NCI-H774 (cell line): ENCODE measurements at places on chromosomes 7 and 10.

DNA sequence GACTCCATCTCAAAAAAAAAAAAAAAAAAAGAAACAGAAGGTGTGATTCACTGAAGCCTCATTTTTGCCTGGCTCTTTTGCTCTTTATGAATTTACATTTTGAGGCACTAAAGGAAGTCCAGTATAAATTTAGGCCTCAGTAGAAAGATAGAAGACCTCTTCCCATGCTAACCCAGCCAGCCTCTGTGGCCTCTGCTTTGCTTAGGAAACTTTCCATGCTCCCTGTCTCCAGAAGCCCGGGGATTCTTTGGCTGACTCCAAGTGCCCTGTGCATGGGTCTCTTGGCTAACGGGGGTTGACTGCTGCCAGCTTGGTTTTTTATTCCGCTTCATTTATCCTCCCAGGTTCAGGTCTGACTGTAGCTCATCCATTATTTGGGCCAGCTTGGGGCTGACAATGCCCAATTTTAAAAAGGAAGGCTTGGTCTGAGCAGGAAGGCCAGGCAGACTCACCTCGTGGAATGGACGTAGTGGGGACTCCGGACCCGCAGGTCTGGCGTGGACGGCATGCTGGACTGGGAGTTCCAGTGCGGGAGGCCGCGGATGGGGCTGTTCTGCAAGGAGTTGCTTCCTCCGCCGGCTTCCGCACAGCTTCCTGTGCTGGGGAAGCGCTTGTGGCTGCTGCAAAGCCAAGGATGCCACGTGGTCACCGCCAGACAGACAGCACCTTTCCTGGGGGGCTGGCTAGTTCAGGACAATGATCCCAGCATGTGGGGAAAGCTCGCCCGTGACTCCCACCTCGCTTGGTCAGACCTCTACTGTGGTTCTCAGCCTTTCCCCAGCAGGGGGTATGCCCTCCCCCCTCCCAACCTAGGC, 72.3 kb downstream of the PRPF18 start:
- no peak for DNase-seq

GRCh38 chr7:55435466-55435865, 70.3 kb downstream of the LANCL2 start:
- DNase-seq: no peak

DNA sequence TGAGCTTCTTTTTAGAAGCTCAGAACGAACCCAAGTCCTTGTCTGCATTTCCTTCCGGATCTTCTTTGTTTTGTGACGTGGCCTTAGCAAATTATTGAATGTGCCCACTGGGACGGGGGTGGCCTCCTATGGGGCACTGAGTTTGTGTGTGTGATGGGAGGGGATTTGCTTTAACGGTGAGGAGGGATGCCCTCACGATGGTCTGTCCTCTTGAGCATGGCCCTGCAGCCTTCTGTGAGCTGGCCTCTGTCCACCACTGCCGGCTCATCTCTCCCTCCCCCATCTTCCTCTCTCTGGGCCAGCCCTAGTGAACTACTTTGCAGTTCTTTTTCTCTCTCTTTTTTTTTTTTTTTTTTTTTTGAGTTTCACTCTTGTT, 62.9 kb upstream of the MKRN1 start:
- DNase-seq: no peak

DNA sequence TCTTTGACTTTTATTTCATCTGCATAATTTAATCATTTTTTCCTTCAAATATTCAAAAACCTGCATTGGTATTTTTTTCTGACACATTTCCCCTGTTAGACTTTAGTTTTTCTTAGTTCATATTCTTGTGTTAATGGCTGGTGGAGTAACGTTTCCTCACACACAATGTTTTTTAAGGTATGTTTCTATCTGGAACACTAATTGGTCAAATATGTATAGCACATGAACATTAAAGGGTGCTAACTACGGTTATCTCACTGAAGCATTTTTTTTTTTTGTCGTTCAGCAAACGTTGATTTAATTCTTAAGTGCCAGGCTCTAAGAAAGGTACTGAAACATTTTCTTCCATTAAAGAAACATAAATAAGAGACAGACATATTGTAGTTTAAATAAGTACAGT, 87.7 kb downstream of the PTPRZ1 start:
- no peak for DNase-seq

DNA sequence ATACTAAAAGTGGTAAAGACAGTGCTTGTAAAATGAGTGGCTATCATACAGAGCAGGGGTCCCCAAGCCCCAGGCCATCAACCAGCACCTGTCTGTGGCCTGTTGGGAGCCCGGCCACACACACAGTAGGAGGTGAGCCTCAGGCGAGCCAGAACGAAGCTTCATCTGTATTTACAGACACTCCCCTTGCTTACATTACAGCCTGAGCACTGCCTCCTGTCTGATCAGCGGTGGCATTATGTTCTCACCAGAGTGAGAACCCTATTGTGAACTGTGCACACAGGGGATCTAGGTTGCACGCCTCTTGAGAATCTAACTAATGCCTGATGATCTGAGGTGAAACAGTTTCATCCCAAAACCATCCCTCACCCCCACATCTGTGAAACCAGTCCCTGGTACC, 58.7 kb downstream of the ITGA8 start:
- no peak for DNase-seq

GRCh38 chr7:30776971-30777370, 5.8 kb downstream of the MINDY4 start:
- DNase-seq: no peak

DNA sequence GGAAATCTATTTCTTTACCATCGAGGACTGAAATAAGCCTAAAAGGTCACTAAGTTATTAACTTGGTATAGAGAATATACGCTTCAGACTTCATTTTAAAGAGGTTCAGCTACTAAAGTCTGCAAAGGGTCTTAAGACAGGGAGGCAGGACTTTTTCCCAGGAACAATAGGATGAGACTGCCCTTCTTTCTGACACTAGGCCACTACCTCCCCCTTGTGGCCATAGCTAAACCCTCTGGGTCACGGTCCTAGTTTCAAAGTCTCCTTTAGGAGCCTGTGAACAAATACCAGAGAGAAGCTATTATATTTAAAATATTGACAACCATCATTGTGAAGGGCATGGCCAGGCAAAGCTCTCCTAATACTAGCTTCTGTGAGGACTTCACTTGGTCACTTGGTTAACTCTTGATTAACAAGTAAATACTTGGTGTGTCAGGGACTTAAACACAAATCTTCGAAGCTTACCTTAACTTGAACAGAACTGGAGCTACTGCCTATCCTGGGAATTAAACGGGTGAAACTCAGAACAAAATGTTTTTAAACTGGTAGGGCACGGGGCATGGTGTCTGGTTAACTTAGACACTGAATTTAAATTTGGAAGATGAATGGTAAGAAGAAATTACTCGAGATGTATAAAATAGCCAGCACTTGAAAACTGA, 75.6 kb downstream of the CCDC6 start:
- peak; percentile 11 for DNase-seq

GRCh38 chr7:19491821-19492452, 216.9 kb downstream of the POLR1F start:
- DNase-seq: no peak

GRCh38 chr7:132171130-132171576, 405.1 kb downstream of the PLXNA4 start:
- no peak for DNase-seq

DNA sequence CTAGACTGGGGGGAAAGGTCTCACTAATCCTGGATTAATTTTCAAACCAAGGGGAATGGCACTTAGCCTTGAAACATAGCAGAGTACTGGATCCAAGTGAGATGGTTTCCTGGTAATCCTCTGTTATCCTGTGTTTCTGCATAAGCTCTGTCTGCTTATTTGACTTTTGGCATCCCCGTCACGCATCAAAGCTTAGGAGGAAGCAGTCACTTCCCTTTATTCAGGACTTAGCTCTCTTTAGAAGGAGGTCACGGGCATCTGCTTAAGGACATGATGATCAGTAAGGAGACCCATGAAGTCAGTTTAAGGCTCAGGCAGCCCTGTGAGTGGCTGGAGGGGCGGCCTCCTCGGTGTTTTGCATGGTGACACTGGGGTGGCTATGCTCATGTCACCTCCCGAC, 30.0 kb downstream of the TSPAN15 start:
- DNase-seq: no peak

DNA sequence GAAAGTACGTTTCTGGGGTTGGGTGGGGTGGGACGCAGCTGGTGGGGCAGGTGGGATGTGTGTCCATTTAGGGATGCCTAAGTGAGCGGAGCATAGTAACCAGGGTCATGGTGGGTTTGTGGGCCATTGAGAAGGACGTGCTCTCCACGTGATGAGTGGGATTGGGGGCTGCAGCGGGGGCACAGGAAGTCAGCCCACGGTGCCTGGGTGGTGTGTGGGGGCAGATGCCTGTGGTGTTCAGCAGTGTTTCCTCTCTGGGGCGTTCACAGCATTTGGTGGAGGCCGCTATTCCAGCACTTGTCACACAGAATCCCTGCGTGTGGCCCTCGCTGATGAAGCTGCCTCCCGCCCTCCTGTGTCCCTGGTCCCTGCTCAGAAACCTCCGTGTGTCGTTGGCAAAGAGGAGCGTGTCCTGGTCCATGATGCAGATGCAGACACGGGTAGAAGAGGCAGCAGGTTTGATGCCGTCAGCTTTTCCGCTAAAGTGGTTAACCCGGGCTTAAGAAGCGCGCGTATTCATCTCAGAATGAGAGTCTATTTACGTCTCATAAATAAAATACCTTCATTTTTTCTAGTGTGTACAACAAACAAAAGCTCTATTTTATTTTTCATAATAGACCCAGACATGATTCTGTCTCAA, 274.2 kb downstream of the ADARB2 start:
- DNase-seq: no peak

DNA sequence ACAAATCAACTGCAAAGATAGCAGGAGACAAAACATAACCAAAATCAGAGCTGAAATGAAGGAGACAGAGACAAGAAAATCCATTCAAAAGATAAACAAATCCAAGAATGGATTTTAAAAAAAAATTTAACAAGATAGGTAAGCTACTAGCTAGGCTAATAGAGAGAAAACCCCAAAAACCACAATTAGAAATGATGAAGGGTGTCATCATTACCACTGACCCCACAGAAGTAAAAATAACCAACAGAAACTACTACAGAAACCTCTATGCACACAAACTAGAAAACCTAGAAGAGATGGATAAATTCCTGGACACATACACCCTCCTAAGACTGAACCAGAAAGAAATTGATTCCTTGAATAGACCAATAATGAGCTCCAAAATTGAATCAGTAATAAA, 117.6 kb downstream of the DNAJC1 start:
- no peak for DNase-seq

- DNase-seq: peak; percentile 23
Observed at GRCh38 chr7:7969306-7970236, 975 bp downstream of the GLCCI1 start.

GRCh38 chr10:131726076-131726880, 174.5 kb upstream of the PPP2R2D start:
- DNase-seq: peak; percentile 6

DNA sequence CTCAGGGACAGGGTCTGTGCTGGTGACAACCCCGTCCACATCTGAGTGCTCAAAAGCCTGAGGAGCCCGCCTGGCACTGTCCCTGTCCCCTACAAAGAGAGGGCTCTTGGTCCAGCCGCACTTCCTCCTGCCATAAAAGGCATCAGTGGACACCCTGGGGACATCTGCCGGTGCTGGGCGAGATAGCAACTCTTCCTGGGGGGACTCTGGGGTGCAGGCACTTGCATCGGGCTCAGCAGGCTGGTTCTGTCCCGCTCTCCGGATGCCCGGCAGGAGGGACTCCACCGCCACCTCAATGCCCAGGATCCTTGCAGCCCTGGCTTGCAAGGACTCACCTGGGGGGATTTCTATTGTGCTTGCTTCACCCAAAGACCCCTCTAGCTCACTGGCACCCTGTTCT, 32.8 kb downstream of the JCAD start:
- no peak for DNase-seq

DNA sequence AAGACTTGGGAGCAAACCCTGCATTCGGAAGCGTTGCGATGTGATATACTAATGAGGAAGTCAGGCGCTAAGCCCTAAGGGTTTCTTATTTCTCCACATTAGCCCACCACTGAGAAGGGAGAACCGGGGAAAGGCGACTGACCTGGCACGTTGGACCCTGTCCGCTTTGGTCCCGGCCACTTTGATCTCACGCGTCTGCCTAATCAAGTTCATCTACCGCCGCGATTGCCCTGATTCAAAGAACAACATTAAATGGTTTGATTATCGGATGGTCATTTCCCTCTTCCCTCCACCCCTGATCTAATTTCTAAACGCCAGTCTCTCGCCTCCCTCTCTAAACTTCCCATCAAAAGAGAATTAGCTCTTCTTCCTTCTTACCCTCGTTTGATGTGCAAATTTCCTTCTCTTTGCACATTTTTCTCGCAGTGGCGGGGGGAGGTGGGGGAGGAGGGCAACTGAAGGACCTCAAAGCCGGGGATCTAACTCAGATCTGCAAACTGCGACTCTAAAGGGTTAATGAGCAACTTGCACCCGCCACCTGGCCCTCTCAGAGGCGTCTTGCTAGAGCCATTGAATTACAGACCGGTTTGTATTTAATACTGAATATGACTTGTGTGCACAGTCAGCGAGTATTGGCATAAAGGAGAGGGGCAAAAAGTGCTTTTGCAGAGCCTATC, 687 bp upstream of the DKK1 start:
- DNase-seq: no peak

DNA sequence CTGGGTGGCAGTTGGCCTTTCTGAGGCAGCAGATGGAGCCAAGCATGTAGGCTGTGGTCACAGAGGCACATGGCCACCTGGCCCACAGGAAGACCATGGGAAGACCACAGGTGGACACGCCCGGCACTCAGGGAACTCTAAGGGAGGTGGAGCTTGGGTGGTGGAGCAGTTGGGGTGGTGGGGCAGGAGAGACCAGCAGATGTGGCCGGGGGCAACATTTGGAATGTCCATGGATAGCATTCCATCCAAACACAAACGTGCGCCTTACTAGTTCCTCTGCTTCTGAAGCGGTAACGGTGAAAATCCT, 290.9 kb downstream of the PTPRN2 start:
- DNase-seq: no peak

- no peak for DNase-seq
Observed at GRCh38 chr10:43955978-43956377, 307.3 kb upstream of the ZNF32 start.

DNA sequence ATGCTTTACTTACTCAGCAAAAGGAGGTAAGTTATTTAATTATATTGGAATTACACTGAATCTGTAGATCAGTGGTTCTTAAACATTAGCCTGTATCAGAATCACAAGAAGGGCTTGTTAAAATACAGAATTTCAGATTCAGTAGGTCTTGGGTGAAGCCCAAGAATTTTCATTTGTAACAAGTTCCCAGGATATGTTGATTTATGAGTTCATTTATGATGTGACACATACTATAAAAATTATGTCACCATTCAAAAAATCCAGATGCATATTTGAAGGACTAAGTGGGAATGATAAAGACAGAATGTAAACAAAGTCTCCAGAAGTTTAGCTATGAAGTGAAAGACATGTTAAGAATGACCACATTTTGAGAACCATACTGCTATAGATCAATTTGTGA, 52.3 kb downstream of the HECTD2 start:
- DNase-seq: no peak

- no peak for DNase-seq
Observed at GRCh38 chr10:52637592-52637991, 135.0 kb downstream of the MBL2 start.

GRCh38 chr7:128123291-128124037, 92.2 kb upstream of the LRRC4 start:
- DNase-seq: no peak

GRCh38 chr7:87480386-87480785, 4.9 kb upstream of the ABCB4 start:
- DNase-seq: no peak
